Cardiac atrium fibroblast (primary cell): ENCODE measurements at places on chromosomes 11 and 22. TPM values are rescaled to one million over a fixed set of nuclear protein-coding genes. Genes with fewer than 3 reads are reported as not detected.

The NLRP10 gene
- not detected in 2 replicates for total RNA-seq

The C11orf16 gene
- total RNA-seq: not detected in 2 replicates

The TMEM151A gene
- 0.54 and 1.5 TPM in 2 replicates for total RNA-seq

The ISX gene
- total RNA-seq: not detected in 2 replicates

The ARHGEF17 gene
- 18.6 and 22.6 TPM in 2 replicates for total RNA-seq

The C11orf87 gene
- not detected in 2 replicates for total RNA-seq

The ART5 gene
- total RNA-seq: not detected in 2 replicates

The KCNE3 gene
- 2.3 and 6.9 TPM in 2 replicates for total RNA-seq

The ASCL2 gene
- 3.1 TPM in 1 of 2 replicates, not detected in the other for total RNA-seq

The DERL3 gene
- under 0.01 and 0.16 TPM in 2 replicates for total RNA-seq

The PTPRCAP gene
- 2.0 TPM in 1 of 2 replicates, not detected in the other for total RNA-seq

The NDUFC2 gene
- total RNA-seq: 89.7 and 123 TPM in 2 replicates

The VSIG2 gene
- total RNA-seq: not detected in 2 replicates

The TRIM6 gene
- total RNA-seq: 0.32 and 0.72 TPM in 2 replicates

The PRODH gene
- total RNA-seq: not detected in 2 replicates

The MYO7A gene
- total RNA-seq: 0.16 and 0.90 TPM in 2 replicates

The WNT11 gene
- total RNA-seq: 0.65 TPM in 1 of 2 replicates, not detected in the other

The OR52H1 gene
- not detected in 2 replicates for total RNA-seq

The GPHA2 gene
- 2.6 TPM in 1 of 2 replicates, not detected in the other for total RNA-seq

The OTOG gene
- total RNA-seq: not detected in 2 replicates

The BSCL2 gene
- 29.8 and 44.4 TPM in 2 replicates for total RNA-seq

The NRXN2 gene
- 0.18 and 2.9 TPM in 2 replicates for total RNA-seq

The CD6 gene
- not detected in 2 replicates for total RNA-seq

The KCNJ5 gene
- total RNA-seq: 0.36 TPM in 1 of 2 replicates, not detected in the other

The OR56A1 gene
- not detected in 2 replicates for total RNA-seq

The PAMR1 gene
- 206 and 311 TPM in 2 replicates for total RNA-seq

The HEPN1 gene
- not detected in 2 replicates for total RNA-seq
